H9 (cell line): ENCODE measurements at places on chromosomes 4 and X. TPM values are rescaled to one million over a fixed set of nuclear protein-coding genes. Genes with fewer than 3 reads are reported as not detected.

DNA sequence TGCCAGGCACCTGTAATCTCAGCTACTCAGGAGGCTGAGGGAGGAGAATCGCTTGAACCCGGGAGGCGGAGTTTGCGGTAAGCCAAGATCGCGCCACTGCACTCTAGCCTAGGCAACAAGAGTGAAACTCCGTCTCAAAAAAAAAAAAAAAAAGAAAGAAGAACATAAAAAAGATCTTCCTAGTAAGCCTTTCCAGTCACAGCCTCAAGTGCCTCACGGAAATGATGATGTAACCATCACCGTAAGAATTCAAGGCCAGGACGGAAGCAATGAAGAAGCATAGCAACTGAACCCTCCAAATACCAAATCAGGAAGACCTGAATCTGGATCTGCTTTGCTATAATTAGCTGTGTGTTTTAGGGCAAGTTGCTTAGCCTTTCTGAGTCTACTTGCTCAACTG, 28.8 kb downstream of the RBM47 start:
- DNase-seq: no peak

DNA sequence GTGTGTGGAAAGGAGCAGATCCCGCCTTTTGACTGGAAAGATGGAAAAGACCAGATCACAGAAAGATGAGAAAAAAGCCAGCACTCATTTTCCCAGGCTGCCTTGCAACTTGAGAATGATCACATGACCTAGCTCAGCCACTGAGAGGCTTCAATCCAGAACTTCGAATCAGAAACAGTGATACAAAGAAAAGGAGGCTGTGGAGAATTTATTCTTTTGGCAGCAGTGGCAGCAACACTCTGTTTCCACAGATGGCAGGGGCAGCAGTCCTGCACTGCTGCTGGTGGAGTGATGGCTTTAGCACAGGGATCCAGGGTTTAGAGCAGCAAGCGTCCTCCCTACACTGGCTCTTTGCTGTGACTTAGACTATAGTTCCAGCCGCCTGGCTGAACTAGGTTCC, 77.8 kb upstream of the SH3RF1 start:
- no peak for DNase-seq

GRCh38 chr4:37762294-37762990, 64.0 kb upstream of the PGM2 start:
- peak; percentile 36 for DNase-seq

- no peak for DNase-seq
These were observed 37.8 kb downstream of the UGT8 start for GRCh38 chr4:114636192-114636935.

- no peak for DNase-seq
These were observed 92.8 kb upstream of the UCP1 start for GRCh38 chr4:140661550-140661949.

The SLC4A4 gene
- total RNA-seq: 0.92 and 1.1 TPM in 2 replicates

DNA sequence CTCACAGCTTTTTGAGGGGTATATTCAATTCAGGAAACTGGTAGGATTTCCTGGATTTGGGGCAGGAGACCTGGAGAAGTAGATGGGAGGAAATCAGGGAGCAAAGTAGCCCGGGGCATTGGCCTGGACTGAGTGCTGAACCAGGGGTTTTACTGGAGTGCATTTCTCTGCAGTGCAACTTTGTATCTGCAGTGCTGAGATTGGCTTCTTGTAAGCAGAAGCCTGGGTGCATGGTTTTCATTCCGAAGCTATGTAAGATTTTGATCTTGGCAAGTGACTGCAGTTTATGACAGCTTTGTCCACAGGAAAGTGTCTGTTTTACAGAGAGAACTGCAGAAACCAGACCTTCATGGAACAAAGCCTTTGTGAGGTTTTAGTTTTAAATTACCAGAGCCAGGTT, 158.3 kb downstream of the SPCS3 start:
- DNase-seq: no peak

The RGN gene
- total RNA-seq: 0.20 TPM in 1 of 2 replicates, not detected in the other

GRCh38 chrX:108032944-108033343, 11.9 kb upstream of the VSIG1 start:
- DNase-seq: no peak

The HDX gene
- total RNA-seq: 4.0 and 5.0 TPM in 2 replicates

The IL2RG gene
- total RNA-seq: not detected in 2 replicates

DNA sequence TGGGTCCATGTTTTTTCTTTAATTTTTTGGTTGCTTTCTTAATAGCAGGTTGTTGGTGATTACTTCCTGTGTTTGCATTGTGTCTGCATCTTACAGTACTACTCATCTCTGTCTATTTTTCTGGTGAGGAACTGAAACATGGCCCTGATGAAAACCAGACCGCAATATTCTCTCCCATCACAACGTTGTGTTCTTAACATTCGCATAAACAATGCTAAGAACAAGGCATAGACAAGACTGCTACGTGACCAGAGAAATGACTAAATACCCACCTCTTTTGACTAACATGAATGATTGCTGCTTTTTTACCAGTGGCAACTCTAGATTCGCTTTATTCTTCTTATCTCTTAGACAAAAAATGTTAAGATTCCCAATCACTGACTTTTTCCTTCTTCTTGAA, 179.1 kb downstream of the GC start:
- DNase-seq: no peak

GRCh38 chr4:133152831-133153481, 3.9 kb downstream of the PCDH10 start:
- peak; percentile 22 for DNase-seq

The IRF2 gene
- total RNA-seq: 13.3 and 13.5 TPM in 2 replicates

- DNase-seq: no peak
These were observed 82.2 kb downstream of the FNIP2 start for GRCh38 chr4:158850800-158851644.

- DNase-seq: no peak
These were observed 368.0 kb upstream of the AGA start for GRCh38 chr4:177810220-177810619.

DNA sequence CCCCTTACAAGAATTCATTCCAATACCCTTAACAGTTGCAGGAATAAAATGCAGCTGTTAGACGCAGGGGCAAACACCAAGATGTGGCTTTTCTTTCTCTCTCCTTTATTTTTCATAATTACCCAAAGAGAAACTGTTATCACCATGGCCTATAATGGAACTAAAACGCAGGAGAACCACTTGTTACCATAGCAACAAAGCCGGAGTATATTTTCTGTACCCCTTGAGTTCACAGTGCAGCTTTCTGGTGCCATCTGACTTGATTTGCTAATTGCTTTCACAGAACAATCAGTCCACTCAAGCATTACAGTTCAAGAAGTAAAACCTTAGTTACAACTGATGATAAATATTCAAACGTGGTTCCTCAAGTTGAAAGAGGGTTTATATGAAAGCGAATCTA, 157.9 kb downstream of the AMELX start:
- DNase-seq: no peak

The SSX2 gene
- total RNA-seq: not detected in 2 replicates

DNA sequence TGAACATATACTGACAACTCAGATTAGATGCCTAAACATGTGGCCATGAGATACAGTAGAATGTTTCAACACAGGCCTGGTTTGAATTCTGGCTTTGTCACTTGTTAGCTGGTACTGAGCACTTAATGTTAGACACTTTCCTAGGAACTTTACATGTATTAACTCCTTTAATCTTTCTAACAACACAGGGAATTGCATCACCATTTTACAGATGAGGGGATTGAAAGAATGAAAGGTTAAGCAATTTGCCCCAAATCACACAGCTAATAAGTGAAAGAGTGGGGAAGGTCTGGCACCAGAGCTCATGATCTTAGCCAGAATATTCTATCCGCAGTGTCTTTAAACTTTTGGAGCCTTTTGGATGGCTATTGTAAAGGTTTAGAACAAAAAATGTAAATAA, 95.9 kb downstream of the NYX start:
- DNase-seq: no peak

The DCHS2 gene
- total RNA-seq: 0.57 and 0.70 TPM in 2 replicates

- DNase-seq: no peak
These were observed 155.5 kb upstream of the MXRA5 start for GRCh38 chrX:3501833-3502535.

The PCDH18 gene
- total RNA-seq: 60.7 and 61.7 TPM in 2 replicates

DNA sequence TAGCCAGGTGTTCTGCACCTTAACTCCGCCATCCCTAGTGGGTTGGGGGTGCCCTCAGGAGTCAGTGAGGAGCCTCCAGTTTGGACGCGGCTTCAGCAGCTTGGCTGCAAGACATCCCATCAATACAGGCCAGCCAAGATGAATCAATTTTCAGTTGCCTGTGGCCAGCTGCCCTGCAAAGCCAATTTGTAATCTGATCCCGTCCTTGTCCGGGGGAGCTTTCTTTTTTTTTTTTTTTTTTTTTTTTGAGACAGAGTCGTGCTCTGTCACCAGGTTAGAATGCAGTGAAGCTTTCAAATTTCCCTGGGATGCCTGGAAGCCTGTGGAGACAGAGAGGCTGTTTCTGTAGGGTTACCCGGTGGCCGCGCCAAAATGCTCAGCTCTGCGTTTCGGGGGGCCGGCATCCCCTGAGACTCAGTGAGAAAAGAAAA, 192.5 kb downstream of the ASMT start:
- DNase-seq: peak; percentile 54

The IL2 gene
- total RNA-seq: not detected in 2 replicates

DNA sequence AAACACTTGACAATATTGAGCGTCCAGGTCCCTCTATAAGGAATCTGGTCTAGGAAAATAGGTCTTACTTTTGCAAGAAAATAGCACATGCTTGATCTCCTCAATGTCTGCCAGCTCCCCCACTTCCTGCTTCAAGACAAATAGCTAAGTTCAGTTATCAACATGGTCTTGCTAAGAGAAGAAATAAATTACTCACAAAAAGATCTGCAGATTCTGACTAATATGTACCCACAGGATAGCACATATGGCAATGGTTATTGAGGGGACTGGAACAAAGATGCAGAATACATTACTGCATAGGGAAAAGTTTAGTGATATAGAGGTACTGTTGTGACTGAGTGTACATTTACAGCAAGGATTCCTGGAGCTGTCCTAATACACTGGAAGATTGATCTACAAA, 457.5 kb upstream of the GRID2 start:
- DNase-seq: no peak

- DNase-seq: no peak
These were observed 10.7 kb downstream of the SEC24B start for GRCh38 chr4:109444182-109444844.

GRCh38 chr4:32745351-32745750, 2025.2 kb downstream of the PCDH7 start:
- no peak for DNase-seq

DNA sequence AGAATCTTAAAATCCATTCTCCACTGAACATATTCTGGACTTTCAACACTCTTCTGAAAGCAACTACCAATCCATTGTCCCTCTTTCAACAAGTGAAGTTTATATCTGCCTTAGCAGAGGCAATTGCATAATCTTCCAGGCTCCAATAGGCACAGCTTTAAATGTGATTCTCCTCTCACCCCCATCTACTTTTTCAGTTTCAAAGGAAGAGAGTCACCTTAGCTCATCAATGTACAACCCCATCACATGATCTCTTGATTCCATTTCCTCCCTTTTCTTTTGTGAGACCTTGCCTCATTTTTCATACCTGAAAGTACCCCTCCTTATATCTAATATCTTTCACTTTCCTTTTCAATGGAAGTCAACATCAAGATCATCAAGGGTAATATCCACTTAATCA, 921.7 kb upstream of the EPHA5 start:
- no peak for DNase-seq

DNA sequence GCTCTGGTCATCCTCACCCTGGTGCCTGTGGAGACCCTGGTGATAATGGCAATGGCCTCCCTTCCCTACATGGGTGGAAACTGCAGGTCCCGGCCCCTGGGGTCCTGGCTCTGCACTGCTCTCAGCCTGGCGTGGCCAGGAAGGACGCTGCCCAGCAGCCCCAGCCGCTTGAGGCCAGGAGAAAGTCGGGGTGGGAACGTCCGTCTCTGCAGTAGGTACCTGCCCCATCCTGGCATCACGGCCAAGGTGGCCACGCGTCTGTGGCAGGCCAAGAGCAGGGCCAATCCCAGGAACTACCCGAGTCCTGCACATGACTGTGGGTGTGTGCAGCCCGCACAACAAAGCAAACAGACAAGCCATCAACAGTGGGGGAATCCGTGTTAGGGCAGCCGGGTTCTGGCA, 33.8 kb downstream of the FGFRL1 start:
- DNase-seq: no peak

The MAGEB17 gene
- total RNA-seq: 0.66 and 0.74 TPM in 2 replicates

- DNase-seq: no peak
These were observed 183.6 kb upstream of the DKK2 start for GRCh38 chr4:107219681-107220080.
